ENCODE measurements at places on chromosomes 12 and 14. TPM values are rescaled to one million over a fixed set of nuclear protein-coding genes. Genes with fewer than 3 reads are reported as not detected.

- DNase-seq = no peak
These were observed 11.8 kb downstream of the SLC6A12 start for GRCh38 chr12:202081-202731.

DNA sequence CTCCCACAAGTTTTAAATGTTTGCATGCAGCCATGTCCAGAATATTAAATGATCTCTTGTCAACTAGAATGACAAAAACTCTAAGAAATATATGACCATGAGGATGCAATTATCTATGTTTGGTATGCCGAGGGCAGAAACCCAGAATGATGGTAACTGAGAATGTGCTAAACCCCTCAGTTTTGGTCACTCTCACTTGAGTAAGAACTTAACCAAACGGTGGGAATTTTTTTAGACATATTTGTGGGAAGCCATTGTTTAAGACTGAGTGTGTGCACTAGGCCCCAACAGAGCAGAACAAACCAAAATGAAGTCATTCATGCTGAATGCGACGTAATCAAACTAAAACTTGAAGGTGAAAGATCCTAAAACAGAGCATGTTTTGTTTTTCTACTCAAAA lies 1927.9 kb upstream of the SEL1L start:
- no peak for DNase-seq

GRCh38 chr12:121490401-121491281 lies 90.2 kb downstream of the KDM2B start:
- no peak for DNase-seq

DNA sequence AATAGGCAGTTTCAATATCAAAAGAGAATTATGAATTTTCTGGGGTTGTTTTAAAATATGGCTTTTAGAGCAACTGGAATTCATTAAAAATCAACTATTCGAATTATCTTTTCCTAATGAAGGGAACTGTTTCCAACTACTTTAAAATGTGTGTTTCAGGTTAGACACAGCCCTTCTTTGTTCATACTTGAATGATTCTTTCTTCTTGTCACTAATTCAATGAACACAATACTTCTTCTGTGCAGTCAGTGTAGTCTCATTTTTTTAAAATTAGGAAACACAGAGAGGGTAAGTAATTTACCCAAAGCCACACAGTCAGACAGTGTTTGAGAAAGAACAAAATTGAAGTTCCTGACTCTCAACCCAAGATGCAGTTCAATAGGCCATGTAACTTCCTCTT lies 414.0 kb downstream of the CCDC91 start:
- no peak for DNase-seq

- peak; percentile 87 for DNase-seq
These were observed 11.3 kb upstream of the ABHD12B start for GRCh38 chr14:50860478-50861086.

DNA sequence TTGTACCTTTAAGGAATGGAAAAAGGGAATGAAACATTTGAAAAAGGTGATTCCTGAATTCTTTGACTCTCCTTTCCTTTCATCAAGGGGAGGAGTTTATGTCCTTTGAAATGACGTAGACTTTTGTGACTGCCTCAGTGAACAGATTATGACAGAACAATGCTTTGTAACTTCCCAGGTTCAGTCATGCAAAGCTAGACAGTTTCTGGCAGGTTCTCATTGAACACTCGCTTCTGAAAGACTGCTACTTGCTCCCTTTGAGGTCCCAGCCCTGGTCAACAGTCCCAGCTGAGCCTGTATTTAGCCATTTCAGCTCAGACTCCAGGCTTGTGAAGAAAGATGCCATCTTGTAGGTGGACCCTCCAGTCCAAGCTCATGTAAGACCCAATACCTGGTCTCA lies 1178.9 kb downstream of the BCL11B start:
- no peak for DNase-seq

GRCh38 chr14:33511851-33512640 lies 438.8 kb downstream of the EGLN3 start:
- DNase-seq = no peak

GRCh38 chr12:32983968-32984367 lies 87.4 kb upstream of the PKP2 start:
- DNase-seq = no peak

DNA sequence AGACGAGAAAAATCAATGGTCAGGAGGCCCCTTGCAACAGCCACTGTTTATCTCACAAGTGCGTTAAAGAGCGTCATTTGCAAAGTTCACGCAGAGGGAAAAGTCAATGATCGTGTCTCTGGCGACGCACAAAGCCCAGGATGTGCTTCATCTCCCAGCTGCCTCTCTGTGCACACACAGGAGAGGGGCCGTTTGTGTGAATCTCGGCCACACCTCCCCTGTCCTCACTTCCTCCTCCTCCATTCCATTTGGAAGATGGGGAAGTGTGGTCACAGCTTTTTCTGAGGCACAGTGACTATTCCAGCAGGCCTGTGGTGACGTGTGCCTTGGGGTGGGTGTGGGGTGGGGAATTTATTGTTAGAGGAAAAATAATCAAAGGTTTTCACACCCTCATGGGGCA lies 90.4 kb downstream of the RBM19 start:
- DNase-seq = no peak

DNA sequence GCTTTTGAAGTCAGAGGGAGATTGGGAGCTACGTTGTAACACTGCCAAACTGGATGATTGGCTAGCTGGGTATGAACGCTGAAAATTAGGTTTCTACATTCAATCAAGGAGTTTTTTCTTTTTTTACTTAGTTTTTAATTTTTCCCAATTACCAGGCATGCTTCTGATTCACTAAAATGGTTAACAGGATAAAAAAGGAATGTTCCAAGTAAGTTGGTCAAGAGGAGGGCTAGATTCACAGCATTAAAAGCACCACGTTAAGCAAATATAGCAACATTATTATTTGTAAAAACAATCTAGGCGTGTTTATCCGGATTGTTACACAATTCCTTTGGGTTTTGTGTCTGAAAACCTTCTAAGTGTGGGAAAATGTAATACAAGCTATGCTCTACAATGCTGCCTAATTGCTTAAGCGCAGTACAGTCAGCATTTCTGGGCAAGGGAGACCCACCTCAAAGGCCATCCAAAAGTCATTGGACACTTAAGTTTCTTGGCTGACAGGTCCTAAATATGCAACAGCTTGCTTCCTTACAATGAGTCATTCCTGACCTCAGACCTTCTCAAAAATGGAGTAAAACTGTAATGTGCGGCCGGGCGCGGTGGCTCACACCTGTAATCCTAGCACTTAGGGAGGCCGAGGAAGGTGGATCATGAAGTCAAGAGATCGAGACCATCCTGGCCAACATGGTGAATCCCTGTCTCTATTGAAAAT lies 1.2 kb downstream of the RPLP0 start:
- DNase-seq = no peak

DNA sequence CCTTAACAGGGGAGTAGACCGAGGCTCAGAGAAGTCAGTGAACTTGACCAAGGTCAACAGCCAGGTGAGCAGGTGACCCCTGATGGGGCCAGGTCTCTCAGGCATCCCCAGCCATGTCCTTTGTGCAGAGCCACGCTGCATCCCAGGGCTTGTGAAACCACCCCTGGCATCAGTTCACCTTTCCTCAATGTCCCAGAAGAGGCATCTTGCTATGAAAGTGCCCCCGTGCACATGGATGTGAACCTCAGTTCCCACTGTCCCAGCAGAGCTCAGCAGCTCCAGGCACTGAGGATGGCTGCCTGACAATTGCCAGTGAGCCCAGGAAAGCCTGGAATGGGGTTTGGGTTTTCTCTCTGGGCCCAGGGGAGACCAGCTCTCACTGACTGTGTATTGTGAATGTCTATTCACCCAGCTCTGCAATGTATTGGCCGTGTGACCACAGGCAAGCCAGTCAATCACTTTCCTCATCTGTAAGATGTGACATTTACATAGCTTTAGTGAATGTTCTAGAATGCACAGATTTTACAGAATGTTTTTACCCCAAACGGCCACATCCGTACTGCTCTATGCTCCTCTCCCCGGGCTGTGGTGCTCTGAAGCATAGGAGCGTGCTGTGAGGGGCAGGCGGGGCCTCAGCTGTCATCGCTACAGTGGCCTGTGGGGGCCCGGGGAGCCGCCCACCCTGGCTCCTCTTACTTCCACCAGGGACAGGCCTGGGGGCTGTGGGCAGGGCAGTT lies 4.9 kb downstream of the CACNA2D4 start:
- DNase-seq = no peak

GRCh38 chr14:35298351-35298750 lies 6.2 kb downstream of the PSMA6 start:
- DNase-seq = no peak

- no peak for DNase-seq
These were observed 75.9 kb downstream of the CCDC88C start for GRCh38 chr14:91341751-91342154.

DNA sequence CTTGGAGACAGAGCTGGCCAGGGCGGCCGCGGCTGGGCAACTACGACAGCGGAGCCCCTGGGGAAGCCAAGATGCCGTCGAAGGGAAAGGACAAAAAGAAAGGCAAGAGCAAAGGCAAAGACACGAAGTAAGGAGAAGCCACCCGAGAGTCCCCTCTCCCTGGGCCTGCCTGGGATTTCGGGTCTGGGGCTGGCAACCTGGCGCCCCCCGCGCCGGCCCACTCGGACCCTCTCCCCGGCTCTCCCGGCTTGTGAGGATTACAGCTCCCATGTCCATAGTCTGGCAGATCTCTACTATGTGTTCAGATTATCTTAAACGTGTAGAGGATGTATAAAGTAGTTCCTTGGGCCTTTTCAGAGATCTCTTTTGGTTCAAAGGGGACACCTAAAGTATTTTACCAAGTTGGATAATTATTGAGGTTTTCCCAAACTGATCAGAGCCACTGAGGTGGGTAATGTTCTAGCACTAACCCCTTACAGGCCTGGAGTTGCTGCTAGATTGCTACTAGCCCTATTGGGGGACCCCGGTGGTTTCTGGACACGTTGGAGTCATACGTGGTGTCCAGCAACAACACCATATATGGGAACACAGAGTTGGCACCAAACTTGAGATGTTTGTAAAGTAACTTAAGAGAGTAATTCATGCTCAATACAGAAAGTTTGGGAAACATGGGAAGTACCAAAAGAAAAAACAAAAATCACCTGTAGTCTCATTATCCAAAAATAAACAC lies 424 bp downstream of the BBOF1 start:
- DNase-seq = no peak

DNA sequence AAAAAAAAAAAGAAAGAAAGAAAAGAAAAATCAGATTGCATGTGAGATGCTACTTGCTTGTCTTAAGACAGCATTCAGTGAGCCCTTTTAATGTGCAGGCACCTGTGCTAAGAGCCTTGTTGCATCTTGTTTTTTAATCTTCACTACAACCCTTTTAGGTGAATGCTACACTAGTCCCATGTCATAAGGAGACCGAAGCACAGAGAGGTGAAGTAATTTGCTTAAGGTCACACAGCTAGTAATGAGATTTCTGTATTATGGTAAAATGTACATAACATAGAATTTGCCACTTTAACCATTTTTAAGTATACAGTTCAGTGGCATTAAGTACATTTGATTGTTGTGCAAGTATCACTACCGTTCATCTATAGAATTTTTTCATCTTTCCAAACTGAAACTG lies 32.1 kb upstream of the PWP1 start:
- no peak for DNase-seq

GRCh38 chr14:94458558-94459205 lies 6.1 kb upstream of the SERPINA11 start:
- no peak for DNase-seq

- no peak for DNase-seq
These were observed 5.9 kb downstream of the CCDC198 start for GRCh38 chr14:57487771-57488170.

DNA sequence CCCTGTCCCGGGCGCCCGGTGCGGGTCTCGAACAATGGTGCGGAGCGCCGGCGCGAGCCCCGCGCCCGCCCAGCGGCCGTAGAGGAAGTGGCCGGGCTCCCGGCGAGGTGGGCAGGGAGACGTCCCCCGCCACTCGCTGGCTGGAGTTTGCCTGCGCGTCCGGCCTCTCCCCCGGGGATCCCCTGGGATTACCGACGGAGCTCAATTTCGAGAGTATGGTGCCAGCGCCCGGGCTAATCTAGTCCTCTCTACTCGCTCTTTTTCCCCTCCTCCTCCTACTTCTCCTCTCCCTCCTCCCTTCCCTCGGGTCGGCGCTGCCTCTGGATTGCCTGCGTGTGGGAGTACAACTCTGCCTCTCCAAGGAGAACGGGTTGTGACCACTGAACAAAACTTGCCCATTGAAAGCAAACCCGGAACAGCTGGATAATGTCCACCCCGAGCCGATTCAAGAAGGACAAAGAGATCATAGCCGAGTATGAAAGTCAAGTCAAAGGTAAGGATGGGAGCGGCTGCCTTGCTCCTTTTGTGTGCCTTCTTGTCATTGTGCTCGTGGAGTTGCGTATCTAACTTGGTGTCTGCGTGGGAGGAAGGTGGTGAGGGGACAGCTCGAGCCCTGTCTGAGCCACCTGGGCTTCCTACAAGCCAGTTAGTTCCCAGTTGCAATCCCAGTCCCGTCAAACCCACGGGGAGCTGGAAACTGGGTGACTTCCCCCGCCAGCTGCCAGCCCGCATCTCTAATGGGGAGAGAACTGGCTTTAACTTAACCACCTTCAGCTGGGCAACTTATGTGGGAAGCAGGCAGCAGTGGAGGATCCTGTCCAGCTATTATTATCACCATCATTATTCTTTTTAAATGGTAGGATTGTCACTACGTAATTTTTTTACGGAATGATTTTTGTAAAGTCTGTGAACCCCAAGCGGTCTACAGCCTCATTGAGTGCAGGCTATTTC lies at the start of gene SRGAP1:
Gene SRGAP1, plus strand, starts transcription at position 310 of the 951 bp plus-strand sequence. Its CDS starts 117 bp downstream, at position 427.
- peak; percentile 45 for DNase-seq

DNA sequence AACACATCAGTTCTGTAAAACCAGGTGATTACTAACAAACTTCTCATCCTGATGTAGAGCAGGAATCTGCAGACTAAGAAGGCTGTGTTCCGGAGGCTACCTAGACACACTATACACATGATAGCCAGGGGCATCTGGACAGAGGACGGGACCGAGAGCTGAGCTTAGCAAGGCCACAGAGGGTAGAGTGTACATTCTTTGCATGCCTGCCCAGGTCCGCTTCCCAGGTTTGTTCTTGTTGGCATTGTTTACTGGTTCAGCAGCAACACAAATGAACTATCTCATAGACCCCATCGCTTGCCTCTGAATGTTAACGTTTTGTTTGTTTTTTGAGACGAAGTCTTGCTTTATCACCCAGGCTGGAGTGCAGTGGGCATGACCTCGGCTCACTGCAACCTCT lies 17.7 kb upstream of the TEAD4 start:
- DNase-seq = no peak

DNA sequence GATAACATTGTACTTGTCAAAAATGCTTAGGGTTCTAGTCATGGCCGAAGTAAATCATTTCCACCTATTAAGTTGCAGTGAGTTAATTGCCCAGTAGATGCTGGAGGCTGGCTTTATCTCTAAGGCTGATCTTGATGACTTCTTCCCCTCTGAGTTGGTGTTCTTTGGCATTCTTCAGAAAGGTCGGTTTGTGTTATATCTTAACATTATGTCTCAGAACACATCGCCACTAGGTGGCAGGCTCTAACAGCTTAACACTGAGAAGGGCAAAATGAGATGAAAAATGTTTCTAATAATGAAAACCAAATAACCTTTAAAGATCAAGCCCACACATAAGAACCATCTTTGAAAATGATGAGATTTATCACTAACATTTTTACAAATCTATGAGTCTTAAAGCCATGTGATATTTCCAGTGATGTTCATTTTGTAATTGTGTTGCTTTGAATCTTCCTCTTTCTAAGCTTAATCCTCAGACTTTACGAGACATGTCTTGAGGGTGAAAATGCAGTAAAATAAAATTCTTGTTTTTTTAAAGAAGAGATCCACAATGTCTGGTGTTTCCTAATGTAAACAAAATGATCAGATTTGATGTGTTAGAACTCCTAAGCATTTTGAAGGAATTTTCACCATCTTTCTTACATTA lies 28.6 kb downstream of the SUDS3 start:
- DNase-seq = peak; percentile 49

The FOXN4 gene
- not detected for total RNA-seq

The ARF3 gene
- total RNA-seq = 198 TPM

The MYRFL gene
- 0.95 TPM for total RNA-seq

The KRT73 gene
- total RNA-seq = not detected

The P2RX2 gene
- total RNA-seq = not detected

The SLC4A8 gene
- 2.6 TPM for total RNA-seq
